ENCODE measurements at places on chromosomes 2 and 18. TPM values are rescaled to one million over a fixed set of nuclear protein-coding genes. Genes with fewer than 3 reads are reported as not detected.

Gene ASXL3
- polyA plus RNA-seq = not detected

Gene ABCG8
- not detected for polyA plus RNA-seq

Gene SPDYA
- polyA plus RNA-seq = not detected

Gene PIEZO2
- polyA plus RNA-seq = not detected

Gene GALNT3
- polyA plus RNA-seq = 0.05 TPM

Gene REL
- 0.96 TPM for polyA plus RNA-seq

Gene CLEC4F
- 0.21 TPM for polyA plus RNA-seq

Gene ACYP2
- 7.6 TPM for polyA plus RNA-seq

Gene MAL
- polyA plus RNA-seq = not detected

Gene GAD1
- 0.20 TPM for polyA plus RNA-seq

Gene CNRIP1
- 63.0 TPM for polyA plus RNA-seq

Data from SK-N-SH (cell line).